OCI-M1 (cell line): ENCODE measurements at places on chromosomes 13 and 19.

DNA sequence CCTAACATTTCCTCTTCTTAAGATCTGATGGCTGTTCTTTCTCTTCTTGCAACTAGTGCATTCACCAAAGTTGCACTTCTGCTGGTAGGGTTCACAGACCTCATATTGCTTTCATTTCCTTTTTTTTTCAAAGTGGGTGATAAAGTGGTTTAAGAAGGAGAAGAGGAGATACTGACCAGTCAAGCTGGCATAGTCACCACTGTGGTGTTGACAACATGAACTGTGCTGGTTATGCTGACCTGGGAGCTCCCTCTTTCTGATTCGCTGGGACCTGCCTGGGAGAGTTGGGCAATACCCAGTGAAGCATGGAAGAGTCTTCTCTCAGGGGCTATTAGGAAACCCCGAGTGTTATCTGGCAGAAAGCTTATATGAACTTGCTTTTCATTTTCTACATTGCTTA is 222.9 kb downstream of the SLITRK5 start:
- peak; percentile 37 for DNase-seq

- DNase-seq: no peak
Measured at GRCh38 chr13:47480121-47480520, 521.0 kb downstream of the SUCLA2 start.

DNA sequence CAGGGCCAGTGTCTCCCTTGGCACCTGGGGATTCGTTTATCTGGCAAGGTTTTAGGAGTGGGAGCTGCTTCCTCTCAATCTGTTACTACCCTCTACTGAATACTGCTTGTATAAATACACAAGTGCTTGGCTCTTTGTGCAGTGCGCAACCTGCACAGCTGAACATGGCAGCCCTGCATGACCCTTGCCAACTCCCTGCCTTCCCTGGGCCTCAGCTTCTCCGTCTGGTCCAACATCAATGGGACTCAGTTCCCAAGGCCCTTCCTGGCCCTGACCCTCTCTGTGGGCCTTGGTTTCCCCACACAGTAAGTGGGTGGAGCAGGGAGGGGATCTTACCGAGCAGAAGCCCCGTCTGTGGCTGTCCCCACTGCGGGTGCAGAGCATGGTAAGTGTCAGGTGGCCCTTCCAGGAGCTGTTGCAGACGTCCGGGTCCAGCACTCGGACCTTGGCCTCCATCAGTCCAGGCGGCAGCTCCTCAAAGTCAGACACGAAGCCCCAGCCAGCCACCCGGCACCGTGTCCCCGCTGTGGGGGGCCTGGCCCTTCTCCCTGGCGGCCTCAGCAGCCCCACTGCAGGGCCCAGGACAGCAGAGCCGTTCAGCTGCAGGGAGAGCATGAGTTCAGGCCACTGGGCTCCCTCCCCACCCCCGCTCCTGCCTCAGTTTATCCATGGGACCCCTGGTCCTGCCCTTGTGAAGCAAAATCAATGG is 8.5 kb downstream of the PRSS57 start:
- DNase-seq: no peak

DNA sequence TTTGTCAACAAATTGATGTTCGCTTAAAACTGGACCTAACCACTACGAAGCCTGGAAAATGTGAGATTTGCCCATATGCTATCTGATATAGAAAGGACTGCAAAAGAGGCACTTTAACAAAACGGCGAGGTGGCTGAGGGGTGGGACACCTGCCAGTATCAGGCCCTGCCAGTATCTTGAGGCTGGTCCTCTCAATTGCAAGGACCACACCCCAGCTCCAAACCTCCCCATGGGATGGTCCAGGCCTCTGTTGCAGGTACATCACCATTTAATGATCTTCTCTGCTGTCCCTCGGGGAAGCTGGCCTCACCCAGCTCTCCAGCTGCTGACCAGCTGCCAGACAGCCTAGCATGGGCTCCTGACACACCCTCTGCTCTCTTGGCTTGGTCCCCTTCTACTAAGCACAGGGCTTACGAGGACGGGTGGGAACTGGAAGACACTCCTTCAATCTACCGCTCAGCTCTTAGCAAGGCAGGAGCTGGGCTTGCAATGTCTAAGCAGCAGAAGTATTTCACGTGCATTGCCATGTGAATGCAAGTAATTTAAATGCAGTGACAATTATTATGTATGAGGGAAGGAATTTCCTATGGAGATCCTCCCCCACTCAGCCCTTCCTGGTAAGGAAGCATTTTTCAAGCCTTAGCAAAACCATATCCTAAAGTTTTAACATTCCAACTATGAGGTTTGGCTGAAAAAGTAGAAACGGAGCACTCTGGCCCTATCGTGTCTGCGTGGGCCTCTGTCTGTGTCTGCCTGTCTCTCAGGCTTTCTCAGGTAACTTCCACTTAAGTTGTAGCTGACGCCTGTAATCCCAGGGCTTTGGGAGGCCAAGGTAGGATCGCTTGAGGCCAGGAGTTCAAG is 63.9 kb downstream of the LATS2 start:
- DNase-seq: no peak

DNA sequence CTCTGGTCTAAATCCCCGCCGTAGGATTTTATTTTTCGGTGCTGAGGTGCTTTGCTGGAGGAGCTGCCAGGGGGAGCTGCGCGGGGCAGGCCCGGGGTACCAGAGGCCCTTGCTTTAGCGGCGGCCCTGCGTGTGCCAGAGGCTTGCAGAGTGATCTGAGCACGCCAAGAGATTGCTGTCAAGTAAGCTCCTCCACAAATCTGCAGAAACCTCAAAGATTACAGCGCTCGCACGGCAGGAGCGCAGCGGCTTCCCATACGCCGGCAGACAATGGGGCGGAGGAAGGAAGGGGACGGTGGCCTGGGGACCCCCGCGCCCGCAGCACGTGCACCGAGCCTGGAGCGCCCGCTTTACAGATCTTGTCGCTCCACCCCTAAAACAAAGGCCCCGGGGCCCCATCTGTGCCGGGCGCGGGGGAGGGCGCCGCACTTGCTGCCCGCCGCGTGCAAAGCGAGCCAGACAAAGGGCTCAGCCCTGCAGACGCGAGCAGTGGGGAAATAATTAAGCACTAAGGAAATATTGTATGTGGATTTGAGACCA is 9.1 kb upstream of the C19orf12 start:
- DNase-seq: peak; percentile 51

DNA sequence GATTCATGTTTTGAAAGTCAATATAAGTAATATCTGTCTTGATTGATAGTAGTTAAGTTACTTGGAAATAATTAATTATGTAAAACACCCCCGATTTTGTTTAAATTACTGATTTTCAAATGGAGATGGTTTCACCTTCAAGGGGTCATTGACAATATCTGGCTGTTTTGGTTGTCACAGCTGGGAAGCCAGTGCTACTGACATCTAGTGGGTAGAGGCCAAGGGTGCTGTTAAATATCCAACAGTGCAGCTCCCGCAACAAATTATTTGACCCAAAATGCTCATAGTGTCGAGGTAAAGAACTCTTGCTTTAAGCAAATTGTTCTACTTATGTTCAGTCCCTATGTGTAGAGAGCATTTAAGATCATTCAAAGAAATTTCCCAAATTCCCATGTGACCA is 50.6 kb upstream of the PCDH20 start:
- peak; percentile 14 for DNase-seq

DNA sequence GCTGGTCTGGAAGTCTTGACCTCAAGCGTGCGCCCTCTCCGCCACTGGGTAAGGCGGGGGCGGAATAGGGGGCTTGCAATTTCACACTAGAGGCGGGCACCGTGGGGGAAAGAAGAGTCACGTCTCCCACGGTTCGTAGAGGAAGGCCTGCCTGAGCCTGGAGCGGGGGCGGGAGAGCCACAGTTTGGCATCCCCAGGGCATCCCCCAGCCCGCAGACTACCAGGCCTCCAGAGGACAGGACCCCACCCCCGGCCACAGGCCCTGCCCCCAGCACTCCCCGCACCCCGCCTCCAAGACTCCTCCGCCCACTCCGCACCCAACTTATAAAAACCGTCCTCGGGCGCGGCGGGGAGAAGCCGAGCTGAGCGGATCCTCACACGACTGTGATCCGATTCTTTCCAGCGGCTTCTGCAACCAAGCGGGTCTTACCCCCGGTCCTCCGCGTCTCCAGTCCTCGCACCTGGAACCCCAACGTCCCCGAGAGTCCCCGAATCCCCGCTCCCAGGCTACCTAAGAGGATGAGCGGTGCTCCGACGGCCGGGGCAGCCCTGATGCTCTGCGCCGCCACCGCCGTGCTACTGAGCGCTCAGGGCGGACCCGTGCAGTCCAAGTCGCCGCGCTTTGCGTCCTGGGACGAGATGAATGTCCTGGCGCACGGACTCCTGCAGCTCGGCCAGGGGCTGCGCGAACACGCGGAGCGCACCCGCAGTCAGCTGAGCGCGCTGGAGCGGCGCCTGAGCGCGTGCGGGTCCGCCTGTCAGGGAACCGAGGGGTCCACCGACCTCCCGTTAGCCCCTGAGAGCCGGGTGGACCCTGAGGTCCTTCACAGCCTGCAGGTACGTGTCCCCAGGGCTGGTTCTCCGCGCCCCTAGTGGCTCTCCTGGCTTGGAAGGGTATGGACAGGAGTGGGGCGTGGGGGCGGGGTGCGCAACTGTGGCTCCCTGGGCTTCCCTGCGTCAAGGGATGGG is at the start of gene ANGPTL4:
TSS of gene ANGPTL4 (plus strand) at position 353 of the 969 bp plus-strand sequence. CDS start at position 520, 167 bp downstream.
- peak; percentile 57 for DNase-seq

DNA sequence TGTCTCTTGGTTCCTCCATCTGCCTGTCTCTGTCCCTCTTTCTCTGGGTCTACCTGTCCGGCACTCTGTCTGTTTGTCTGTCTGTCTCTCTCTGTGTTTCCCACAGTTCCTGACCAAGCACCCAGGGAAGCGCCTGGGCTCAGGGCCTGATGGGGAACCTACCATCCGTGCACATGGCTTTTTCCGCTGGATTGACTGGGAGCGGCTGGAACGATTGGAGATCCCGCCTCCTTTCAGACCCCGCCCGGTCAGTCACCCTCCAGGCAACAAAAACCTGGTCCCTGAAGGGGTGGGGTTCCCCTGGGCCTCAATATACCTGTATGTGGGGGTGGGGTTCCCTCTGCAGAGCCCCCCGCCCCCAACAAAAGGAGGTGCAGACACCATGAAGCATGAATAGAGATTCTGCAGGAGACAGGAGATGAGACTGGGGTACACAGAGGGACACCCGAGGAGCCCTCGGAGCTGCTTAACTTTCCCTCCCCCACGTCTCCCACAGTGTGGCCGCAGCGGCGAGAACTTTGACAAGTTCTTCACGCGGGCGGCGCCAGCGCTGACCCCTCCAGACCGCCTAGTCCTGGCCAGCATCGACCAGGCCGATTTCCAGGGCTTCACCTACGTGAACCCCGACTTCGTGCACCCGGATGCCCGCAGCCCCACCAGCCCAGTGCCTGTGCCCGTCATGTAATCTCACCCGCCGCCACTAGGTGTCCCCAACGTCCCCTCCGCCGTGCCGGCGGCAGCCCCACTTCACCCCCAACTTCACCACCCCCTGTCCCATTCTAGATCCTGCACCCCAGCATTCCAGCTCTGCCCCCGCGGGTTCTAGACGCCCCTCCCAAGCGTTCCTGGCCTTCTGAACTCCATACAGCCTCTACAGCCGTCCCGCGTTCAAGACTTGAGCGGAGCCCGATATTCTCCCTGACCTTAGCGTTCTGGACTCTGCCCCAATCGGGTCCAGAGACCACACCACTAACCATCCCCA is 2.6 kb upstream of the CACNG7 start:
- peak; percentile 50 for DNase-seq

GRCh38 chr19:17854061-17854460 is 5.6 kb upstream of the RPL18A start:
- DNase-seq: no peak

- no peak for DNase-seq
Measured at GRCh38 chr13:50940509-50940908, 30.9 kb downstream of the RNASEH2B start.

GRCh38 chr13:77325371-77325980 is 1.4 kb downstream of the MYCBP2 start:
- peak; percentile 69 for DNase-seq

GRCh38 chr19:50873056-50873455 is at the start of gene KLK2:
TSS of gene KLK2 (plus strand) at chr19:50873439. CDS start at chr19:50873474, 35 bp downstream.
- DNase-seq: no peak

GRCh38 chr19:49301866-49302252 is 23.1 kb downstream of the SLC6A16 start:
- DNase-seq: no peak

DNA sequence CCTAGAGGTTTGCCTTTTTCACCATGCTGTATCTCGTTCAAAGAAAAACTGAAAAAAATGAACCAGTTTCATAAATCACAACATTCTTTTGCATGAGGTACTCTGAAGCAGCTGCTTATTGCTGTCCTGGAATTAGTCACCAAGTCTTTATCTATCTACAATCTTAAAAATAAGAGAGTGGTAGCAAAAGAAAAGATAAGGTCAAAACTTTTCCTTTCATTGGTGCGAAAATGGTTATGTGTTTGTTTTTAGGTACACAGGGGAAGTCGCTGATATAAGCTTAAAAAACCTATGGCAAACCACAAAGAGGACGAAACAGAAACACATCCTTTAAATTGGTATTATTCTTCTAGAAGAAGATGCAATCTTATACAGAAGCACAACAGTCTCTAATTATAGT is 20.7 kb downstream of the OBI1 start:
- no peak for DNase-seq

GRCh38 chr13:114200399-114200911 is 21.4 kb downstream of the CFAP97D2 start:
- DNase-seq: no peak

GRCh38 chr13:75587679-75588078 is 38.1 kb downstream of the UCHL3 start:
- DNase-seq: no peak
